ENCODE measurements at places on chromosomes 13 and 19. TPM values are rescaled to one million over a fixed set of nuclear protein-coding genes. Genes with fewer than 3 reads are reported as not detected.
A peak's percentile ranks its signal among the peaks of the same experiment; 100 is the strongest.

DNA sequence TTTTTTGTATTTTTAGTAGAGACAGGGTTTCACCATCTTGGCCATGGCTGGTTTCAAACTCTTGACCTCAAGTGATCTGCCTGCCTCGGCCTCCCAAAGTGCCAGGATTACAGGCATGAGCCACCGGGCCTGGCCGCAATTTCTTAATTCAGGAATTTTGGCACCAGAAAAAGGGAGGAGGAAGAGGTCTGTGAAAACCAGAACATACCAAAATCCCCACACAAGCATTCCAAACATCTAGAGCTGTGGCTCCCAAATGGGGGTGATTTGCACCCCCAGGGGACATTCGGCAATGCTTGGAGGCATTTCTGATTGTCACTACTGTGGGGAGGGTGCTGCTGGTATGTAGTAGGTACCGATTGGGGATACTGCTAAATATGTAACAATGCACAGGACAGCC, 40.2 kb upstream of the ABCC4 start:
- DNase-seq, result no peak

DNA sequence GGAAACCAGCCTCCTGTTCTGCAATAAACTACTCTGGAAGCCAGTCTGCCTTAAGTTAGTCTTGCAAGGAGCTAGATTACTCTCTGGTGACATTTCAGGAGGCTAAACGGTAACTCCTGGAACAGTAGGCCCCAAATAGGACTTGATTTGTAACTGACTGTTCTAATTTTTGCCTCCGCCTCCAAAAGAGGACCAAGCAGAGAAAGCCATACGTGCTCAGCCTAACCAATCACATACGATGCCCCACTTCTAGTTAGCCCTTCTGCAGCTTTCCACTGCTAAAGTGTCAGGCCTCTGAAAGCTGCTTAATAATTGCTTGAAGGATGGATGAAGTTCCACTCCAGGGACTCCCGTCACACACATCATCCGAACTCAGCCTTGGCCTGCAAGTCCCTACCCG, 744 bp downstream of the ZNF805 start:
- no peak for DNase-seq

DNA sequence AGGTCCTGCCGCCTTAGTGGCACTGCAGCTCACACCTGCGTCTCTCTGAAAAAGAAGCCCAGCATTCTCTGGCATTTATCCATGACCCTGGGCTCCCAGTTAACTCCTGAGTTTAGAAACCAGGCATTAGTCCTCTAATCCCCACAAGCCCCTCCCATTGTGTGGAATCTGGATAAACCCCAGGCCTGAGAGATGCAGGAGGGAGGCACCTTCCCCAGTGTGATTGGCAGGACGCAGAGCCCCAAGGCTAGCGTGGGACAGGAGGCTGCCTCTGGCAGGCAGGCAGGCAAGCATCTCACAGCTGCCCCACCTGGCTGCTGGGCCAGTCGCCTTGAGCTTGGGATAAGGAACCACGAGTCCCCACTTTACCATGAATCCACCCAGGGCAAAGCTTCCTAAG, 11.0 kb upstream of the SERPINE3 start:
- DNase-seq, result no peak

DIAPH3 gene
- total RNA-seq, result 26.8 TPM

- DNase-seq, result peak; percentile 85
Observed at GRCh38 chr19:41785653-41786052, 10.7 kb upstream of the CEACAM3 start.

- no peak for DNase-seq
Observed at GRCh38 chr19:1360818-1361461, 22.8 kb upstream of the NDUFS7 start.

DNA sequence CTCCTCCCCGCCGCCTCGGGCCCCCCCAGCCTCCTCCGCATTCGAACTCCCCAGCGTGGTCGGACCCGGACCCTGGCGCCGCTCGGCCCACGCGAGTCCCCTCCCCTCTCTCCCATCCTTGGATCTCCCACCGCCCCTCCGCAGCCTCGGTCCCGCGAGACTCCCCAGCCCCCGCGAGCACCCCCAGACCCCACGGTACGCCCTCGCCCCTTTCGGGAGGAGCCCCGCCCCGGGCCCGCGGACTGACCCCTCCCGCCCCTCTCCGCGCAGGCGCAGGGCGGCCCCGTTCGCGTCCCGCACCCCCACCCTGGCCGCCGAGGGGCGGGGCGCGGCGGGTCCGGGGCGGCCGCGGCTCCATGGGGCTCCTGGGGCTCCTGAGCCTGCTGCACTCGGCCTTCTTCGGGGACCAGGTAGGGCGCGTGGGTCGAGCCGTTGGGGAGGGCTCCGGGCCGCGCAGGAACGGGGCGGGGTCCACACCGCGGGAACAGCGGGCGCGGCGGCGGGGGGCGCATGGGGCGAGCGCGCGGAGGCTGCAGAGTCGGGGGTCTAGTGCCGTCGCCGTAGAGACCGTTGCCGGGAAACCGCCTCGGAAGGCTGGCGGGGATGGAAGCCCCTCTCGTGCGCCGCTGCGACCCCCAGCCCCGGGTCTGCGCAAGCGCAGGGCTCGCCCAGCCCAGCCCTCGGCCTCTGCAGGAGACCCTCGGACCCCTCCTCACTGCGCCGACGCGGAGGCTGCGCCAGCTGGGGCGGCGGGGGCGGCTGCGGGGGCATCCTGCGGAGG, 3.8 kb upstream of the APC2 start:
- DNase-seq, result no peak

- DNase-seq, result no peak
Observed at GRCh38 chr13:28548872-28549271, 53.9 kb upstream of the FLT1 start.

DNA sequence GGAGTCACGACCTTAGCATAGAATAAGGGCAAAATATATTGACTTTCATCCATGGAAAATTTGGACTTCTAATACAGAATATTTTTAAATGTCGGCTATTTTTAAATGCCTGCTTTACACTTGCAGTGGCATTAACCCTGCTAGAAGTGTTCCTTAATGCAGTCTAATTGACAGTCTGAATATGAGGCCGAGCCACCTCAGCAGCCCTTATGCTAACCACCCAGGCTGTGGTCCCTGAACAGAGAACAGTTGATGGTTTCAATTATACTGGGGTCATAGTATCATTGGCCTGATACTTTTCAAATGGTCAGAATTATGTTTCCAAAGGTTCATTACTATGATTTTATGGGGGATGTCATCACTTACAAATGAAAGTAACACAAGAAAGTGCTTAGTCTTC, 764.7 kb upstream of the SLITRK1 start:
- no peak for DNase-seq

BRSK1 gene
- 7.3 TPM for total RNA-seq

WDFY2 gene
- 11.3 TPM for total RNA-seq

Measured in activated CD8-positive, alpha-beta T cell treated with anti-CD3 and anti-CD28 coated beads, Interleukin-2, amount 10 ng/mL, durations not matched to agents 7 days and 5 days (primary cell).